CD8-positive, alpha-beta memory T cell (primary cell): ENCODE measurements at places on chromosomes 1 and 21.

- DNase-seq = no peak
These were observed 26.0 kb upstream of the ZRANB2 start for GRCh38 chr1:71106658-71107322.

DNA sequence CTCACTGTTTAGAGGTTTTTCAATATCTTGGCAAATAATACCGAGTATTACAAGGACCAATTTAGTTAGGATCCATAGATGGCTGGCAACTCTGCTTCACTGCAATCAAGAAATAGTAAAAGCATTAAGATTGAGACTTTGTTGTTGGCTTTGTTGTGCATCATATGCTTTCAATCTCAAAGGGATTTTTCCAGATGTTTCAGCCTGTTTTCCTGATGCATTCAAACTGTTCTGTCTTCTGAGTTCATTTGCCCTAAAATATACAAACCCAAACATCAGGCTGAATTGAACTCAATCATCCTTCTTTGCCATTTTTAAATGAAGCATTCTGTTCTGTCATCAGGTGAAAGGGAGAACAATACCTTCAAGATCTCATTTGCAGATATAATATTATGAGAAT is 248.7 kb downstream of the TTLL7 start:
- DNase-seq = no peak

DNA sequence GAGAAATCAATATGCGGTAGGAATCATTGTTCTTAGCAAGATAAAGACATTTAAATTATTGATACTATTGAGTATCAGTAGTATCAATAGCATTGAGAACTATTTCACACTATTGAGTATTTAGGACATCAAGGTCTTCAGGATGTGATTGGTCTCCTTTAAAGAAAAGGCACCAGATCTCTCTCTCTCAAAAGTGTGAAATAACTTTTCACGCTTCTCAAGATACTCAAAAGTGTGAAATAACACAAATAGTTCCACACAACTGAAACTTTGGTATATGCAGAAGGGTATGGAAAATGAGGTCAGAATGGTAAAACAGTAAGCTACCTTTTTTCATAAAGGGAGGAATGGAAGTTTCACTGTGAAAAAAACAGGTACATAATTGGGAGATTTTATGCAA is 6.7 kb upstream of the PYHIN1 start:
- DNase-seq = no peak

DNA sequence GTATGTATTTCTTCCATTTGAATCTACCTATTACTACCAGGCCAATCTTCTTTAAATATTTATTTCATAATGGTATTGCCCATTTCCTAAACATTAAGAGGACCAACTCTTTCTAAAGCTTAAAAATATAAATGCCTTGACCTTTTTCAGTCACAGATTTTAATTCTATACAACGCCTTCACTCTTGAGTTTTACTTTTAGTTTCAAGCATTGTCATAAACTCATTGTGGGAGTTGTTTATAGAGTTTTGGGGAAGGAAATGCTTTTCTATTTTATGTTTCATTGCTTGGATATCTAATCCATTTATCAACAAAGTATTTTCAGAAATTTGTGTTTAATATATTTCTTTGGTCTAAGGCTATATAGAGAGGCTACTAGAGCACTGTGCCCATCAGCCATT is 155.8 kb downstream of the DPYD start:
- no peak for DNase-seq

- DNase-seq = no peak
These were observed 9.9 kb upstream of the NPHP4 start for GRCh38 chr1:6001992-6002576.

DNA sequence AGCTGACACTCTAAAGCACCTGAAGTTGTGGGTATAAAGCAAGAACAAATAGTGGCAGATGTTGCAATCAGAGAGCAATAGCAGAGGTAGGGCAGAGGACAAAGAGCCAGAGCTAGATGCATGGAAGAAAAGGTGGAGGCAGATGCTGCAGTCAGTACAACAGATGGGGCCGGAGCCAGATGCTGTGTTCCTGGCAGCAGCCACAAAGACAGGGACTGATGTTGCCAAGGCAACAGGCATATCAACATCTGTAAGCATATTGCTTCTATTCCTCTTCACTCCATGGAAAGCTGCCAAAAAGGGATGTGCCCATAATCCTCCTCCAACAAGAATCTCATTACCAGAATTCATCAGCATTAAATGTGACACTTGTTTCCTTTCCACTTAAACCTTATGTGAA is 108.0 kb downstream of the TNNI3K start:
- no peak for DNase-seq

DNA sequence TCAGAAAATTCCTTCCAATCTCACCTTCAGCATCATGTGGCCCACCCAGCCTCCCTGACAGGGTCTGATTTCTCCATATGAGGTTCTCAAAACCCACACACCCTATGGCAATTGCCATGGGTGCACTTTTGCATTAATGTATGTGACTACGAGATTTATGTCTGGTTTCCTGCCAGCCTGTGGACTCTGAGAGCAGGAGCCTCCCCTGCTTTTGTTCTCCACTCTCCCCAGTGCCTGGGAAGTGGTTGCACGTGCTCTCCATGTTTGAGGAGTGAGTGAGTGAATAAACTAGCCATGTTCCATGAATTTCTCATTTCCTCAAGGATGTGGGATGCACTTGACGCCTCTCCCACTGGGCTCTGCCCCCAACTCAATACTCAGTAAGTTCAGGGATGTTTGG is 91.2 kb downstream of the ACTL8 start:
- DNase-seq = no peak

GRCh38 chr1:162565460-162565859 is 3.9 kb downstream of the UAP1 start:
- DNase-seq = no peak

- no peak for DNase-seq
These were observed 87.9 kb upstream of the SPAG17 start for GRCh38 chr1:118272884-118273283.

- DNase-seq = no peak
These were observed 22.9 kb downstream of the SPSB1 start for GRCh38 chr1:9315411-9316079.

DNA sequence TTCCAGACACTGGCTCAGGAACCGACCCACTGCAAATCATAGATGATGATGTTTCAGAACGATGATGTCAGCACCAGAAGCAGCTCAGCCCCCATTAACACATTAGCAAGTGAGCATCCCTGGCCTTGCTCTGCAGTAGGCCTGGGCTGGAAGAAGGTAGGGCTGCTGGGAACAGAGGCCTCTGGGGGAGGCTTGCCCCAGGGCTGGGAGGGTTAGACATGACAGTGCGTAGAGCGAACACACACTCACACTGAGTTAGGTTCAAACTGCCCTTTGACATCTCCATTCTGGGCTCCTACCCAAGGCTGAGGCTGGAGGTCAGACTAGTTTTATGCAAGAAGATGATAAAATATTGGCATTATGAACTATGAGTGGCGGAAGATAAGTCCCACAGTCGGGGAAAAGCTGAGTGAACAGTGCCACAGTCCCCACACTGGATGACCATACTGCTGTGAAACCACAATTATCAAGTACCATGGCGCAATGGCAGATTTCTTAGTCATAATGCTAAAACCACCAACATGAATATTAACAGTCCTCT is 91.1 kb downstream of the DMRTB1 start:
- no peak for DNase-seq

DNA sequence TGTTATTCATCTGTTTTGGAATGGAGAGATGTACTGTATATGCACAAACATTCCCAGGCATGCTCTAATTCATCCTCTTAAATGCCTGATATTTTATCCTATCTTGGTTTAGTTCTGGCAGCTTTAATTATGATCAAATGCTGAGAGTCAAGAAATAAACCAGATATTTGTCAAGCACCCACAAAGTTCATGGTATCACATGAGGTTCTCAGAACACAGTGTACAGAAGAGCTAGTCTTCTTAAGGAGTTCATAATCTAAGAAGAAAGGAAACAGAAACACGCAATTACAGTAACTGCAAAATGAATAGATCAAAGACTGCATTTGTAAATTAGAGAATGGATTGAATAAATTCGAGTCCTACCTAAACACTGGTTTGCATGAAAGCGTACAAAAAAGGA is 58.3 kb upstream of the KCNH1 start:
- DNase-seq = no peak

DNA sequence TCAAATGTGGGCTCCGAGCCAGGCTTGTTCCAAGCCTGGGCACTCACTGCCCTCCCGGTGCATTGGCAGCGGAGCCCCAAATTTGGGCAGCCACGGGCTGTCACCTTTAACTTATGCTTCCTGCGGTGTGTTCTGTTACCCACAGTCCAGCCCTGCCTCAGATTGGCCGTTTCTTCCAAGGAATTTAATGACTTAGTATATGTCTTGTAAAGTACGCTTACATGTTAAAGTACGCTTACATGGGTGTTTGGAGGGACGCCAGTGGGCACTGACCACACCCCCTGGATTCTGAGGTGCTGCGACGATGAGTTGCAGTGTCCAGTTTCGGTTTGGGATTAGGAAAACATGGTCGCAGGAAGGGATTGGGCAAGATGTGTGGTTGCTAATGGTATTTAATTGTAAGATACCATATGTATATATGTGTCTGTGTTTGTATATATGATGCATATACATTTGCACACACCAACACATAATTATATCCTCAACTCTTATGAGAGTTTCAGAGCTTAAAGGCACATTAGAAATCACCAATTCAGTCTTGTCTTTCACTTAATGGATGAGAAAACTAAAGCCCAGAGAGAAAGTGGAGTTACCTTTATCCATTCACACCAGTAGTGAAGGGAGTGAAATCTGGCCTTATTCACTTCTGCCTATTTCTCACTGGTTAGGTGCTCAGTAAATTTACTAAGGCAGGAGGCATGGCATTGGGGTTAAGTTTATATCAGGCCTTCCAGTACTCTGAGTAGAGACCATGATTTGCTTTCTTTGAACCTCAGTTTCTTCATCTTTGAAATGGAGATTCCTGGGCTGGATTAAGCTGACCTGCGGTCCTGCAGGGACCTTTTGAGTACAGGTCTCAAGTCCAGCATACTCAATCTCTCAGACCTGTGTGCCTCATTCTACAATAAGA is 1.0 kb downstream of the SMYD2 start:
- no peak for DNase-seq

GRCh38 chr1:107548276-107548675 is 407.4 kb downstream of the NTNG1 start:
- DNase-seq = no peak

DNA sequence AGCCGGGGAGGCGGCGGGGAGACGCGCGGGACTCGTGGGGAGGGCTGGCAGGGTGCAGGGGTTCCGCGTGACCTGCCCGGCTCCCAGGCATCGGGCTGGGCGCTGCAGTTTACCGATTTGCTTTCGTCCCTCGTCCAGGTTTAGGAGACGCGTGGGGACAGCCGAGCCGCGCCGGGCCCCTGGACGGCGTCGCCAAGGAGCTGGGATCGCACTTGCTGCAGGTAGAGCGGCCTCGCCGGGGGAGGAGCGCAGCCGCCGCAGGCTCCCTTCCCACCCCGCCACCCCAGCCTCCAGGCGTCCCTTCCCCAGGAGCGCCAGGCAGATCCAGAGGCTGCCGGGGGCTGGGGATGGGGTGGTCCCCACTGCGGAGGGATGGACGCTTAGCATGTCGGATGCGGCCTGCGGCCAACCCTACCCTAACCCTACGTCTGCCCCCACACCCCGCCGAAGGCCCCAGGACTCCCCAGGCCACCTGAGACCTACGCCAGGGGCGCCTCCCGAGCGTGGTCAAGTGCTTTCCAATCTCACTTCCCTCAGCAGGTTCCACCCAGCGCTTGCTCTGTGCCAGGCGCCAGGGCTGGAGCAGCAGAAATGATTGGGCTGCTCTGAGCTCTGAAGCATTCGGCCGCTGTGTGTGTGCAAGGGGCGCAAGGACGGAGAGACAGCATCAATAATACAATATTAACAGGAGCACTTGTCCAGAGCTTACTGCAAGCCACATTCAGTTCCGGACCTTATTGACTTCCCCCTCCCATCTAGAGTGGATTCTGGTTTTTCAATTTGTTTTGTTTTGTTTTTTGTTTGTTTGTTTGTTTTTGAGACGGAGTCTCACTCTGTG is 10.3 kb downstream of the SIM2 start:
- DNase-seq = no peak

DNA sequence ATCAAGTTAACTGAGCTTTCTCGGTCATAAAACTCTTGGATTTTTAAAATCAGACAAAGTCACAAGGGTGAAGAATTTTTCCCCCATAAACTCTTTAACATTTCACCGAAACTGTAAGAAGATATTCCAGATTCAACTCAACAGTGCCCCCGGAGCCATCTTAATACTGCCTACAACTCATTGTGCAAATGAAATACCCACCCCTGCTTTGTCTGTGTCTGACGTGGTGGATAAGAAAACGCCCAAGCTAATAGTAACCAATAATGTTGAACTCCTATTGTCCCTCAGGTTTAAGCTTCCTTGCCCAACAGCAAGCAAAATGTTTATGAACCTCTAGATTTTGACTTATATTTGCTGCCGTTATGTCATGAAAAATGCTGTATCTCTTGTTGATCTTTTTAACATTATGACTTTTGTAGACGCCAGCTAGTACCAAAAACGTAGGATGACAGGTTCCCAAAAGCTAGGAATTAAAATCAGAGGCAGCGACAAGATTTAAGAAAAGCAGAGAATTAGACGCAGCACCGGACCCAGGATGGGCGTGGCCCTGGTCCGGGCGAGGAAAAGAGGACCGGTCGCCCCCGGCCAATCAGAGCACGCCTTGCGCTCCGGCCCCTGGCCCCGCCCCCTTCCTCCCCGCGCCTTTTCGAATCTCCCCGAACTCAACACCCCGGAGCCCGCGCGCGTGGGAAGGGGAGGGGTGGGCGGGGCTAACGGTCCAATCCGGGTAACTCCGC is 1.1 kb downstream of the STMN1 start:
- DNase-seq = peak; percentile 93

- DNase-seq = no peak
These were observed 30.2 kb downstream of the EYA3 start for GRCh38 chr1:28058168-28058567.

- no peak for DNase-seq
These were observed 354.7 kb downstream of the LMO4 start for GRCh38 chr1:87683196-87683956.

DNA sequence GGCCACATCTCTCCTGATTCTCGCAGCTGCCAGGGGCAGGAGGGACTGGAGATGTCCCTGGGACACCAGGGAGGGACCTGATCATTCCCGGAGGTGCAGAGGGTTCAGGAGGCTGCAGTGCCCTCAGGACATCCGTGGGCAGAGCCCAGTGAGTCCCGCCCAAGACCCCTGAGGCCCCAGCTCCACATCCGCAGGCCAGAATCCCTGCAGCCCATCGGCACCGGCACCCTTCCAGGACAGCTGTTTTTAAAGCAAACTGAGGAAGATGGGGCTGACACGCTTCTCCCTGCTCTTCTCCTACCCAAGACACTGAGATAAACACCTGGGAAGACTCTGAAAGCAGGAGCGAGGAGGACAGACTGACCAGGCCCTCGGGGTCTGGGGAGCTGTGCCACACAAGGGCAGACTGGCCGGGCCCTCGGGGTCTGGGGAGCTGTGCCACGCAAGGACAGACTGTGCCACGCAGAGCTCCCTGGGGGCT is 25.5 kb downstream of the SLC19A1 start:
- DNase-seq = no peak

DNA sequence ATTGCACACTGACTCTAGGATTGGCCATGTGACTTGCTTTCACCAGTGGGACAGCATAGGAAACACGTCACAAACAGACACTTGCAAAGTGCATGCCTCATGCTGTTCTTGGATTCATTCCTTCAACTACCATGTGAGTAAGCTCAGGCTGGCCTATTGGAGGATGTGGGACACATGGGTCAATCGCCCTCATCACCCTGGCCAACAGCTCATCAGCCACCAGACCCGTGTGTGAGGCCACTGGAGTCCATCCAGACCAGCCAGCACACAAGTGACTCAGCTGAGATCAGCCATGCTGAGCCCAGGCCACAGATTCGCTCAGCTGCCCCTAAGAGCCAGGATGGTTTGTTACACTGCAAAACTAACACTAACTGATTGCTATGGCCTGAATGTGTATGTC is 216.1 kb upstream of the GRIK3 start:
- DNase-seq = no peak
